Activated CD8-positive, alpha-beta memory T cell treated with anti-CD3 and anti-CD28 coated beads, Interleukin-2, amount 50 U/mL, for 48 hours (primary cell): ENCODE measurements at places on chromosomes 16 and 17.

GRCh38 chr16:71230122-71230845 lies at the start of gene HYDIN:
TSS of gene HYDIN (minus strand) at chr16:71230722. CDS start at chr16:71186895, 43,827 bp downstream.
- DNase-seq: peak; percentile 57

- DNase-seq: peak; percentile 74
These were observed 1.0 kb upstream of the TTYH2 start for GRCh38 chr17:74212209-74212912.

DNA sequence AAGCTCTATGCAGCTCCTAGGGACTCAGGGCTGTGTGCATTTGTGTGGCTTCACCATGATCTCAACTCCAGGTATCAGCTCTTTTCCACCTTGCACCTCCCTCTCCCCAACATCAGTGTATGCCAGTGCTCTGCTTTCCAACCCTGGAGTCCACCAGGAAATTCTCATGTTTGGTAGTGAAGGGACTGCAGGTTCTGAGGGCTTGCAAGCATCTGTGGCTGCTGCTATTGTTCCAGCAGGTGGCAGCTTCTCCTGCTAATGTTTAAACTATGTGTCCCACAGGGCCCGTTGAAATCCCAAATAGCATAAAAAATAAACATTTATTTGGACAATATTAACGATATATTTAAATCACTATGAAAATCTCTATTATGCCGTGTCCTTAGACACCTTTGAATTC lies 82.0 kb downstream of the RGS9 start:
- DNase-seq: no peak

DNA sequence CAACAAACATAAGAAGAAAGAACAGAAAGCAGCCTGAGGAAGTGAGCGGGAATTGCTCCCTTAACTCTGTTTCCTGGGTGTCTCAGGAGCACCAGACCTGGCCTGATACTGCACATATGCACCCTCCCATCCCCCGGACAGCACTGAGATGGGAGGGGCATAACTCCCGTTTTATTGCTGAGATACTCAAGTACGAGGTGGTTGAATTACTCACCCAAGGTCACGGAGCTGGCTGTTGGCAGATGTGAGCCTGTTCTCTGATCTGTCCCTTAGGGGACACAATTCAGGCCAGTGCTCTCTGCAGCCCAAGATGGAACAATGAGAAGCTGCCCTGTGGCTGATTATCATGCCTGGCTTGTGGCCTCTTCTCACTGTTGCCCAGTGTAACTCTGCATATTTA lies 9.1 kb upstream of the MED9 start:
- DNase-seq: no peak

- no peak for DNase-seq
These were observed 45.3 kb downstream of the COX4I1 start for GRCh38 chr16:85844786-85845185.

GRCh38 chr17:79680318-79680695 lies 50.4 kb upstream of the ENPP7 start:
- no peak for DNase-seq

- DNase-seq: peak; percentile 85
These were observed 2.3 kb upstream of the ACTG1 start for GRCh38 chr17:81514739-81515529.

DNA sequence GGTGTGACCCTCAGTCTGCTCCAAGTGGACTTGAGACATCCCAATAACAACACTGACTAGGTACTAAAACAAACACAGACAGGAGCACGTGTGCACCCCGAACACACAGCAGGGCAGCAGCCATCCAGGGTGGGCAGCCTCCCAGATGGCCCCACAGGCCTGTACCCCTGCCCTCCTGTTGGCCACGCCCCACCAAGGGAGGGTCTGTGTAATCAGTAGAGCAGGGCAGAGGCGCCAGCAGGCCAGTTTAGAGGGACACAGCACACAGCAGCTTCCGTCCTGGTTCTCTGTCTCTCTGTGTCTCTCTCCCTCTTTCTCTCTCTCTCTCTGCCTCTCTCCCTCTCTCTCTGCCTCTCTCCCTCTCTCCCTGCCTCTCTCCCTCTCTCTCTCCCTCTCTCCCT lies 21.4 kb downstream of the ACTG1 start:
- DNase-seq: no peak

GRCh38 chr17:77723909-77724875 lies 234.3 kb upstream of the TNRC6C start:
- peak; percentile 43 for DNase-seq
